ENCODE measurements at places on chromosomes 4 and X.

DNA sequence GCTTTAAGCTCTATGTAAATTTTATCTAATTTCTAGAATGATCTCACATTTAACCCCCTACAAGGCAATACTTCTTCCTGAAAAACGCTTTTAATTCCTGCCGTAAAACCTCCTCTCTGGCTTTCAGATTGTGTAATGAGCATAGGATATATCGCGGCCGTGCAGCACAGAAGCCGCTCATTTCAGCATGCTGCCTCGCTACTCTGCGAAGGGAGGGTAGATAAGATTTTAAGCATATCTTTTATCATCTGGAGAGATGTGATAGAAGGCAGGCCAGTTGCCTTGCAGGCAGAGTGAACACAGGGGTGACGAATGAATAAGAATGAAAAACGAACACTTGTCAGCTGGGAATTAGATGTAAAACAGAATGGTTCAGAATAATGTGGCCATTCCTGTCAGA is 265.5 kb downstream of the UNC5C start:
- no peak for DNase-seq

DNA sequence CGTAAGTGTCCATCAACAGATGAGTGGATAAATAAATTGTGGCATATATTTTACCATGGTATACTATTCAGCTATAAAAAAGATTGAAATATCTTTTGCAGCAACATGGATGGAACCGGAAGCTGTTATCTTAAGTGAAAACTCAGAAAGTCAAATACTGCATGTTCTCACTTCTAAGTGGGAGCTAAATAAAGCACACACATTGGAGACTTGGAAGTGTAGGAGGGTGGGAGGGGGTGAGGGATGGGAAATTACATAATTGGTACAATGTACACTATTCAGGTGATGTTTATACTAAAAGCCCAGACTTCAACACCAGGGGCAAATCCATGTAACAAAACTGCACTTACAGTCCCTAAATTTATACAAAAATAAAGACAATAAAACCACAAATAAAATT is 72.6 kb upstream of the SPRY1 start:
- DNase-seq = no peak

- no peak for DNase-seq
Measured at GRCh38 chrX:112852851-112853250, 12.2 kb upstream of the AMOT start.

- no peak for DNase-seq
Measured at GRCh38 chrX:100819534-100819836, 706 bp upstream of the CSTF2 start.

- DNase-seq = no peak
Measured at GRCh38 chr4:52051213-52051614, at the start of gene SPATA18. TSS of gene SPATA18 (plus strand) at chr4:52051304. CDS start at chr4:52051705, 401 bp downstream.

DNA sequence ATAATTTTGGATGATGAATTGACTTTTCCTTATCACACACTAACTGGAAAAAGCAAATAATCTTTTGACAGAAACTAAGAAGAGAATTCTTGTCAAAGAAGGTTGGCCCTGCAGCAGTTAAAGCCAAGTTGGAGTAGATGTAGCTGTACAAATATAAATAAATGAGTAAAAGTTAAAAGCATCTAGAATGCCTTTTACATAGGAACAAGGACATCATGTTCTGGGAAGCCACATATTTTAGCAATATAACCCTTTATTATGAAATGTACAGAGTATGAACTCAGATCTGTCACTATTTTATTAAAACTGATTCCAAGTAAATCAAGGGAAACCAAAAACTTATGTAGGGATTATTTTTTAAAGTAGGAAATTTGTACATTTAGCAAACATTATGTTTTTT is 269.4 kb upstream of the FAT4 start:
- DNase-seq = no peak

DNA sequence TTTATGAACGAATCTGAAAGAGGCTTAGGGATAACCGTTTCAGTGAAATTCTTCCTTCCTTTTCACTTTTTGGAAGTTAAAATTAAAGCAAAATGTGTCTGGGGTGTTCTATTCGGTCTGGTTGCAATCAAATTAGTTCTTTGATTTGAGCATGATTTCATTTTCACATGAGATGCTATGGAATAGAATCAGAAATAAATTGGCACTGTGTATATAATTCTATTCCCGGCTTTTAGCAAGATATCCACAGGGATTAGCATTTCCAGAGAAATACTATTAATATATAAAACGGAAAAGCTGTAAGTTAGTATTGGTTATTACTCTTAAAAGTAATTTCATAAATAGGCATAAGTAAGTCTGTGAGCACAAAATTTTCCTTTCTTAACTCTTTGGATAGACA is 1676.8 kb upstream of the PCDH7 start:
- no peak for DNase-seq

GRCh38 chr4:7691982-7692381 is 247.7 kb downstream of the AFAP1 start:
- DNase-seq = peak; percentile 67

DNA sequence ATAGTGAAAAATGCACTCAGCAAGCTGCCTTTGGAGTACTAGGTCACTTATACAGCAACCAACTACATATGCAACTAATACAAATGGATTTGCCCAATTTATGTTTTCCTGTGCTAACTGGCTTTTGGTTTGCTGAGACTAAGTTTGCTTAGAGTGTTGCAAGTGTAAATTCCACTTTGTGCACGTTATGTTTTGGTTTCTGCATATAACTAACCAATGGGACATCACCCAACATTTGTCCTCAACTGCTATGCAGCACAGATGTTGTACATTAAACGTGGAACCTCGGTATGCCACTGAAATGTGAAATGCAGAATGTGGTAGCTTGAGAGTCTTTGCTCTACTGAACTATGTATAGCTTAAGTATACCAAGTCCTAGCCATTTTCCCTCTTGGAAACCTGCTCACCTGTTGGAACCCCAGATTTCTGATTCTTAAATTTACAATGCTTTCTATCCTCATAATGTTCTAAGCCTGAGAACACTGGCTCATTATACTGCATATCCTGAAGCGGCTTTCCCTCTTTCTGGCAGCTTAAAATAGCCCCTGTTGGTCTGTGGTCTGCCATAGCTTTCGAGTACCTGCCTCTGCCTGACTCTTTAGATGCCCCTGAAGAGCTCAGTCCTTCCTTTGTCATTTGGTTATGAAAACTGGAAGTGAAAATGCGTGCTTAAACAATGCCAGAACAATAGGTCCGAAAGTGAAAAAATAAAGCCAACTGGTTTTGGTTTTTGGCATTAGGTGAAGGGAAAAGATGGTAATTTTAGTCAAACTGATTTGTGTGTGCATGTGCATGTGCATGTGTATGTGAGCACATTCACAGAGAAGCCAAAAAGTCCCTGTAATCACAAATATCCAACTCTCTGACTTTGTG is 158.0 kb downstream of the SH2D1A start:
- DNase-seq = no peak

DNA sequence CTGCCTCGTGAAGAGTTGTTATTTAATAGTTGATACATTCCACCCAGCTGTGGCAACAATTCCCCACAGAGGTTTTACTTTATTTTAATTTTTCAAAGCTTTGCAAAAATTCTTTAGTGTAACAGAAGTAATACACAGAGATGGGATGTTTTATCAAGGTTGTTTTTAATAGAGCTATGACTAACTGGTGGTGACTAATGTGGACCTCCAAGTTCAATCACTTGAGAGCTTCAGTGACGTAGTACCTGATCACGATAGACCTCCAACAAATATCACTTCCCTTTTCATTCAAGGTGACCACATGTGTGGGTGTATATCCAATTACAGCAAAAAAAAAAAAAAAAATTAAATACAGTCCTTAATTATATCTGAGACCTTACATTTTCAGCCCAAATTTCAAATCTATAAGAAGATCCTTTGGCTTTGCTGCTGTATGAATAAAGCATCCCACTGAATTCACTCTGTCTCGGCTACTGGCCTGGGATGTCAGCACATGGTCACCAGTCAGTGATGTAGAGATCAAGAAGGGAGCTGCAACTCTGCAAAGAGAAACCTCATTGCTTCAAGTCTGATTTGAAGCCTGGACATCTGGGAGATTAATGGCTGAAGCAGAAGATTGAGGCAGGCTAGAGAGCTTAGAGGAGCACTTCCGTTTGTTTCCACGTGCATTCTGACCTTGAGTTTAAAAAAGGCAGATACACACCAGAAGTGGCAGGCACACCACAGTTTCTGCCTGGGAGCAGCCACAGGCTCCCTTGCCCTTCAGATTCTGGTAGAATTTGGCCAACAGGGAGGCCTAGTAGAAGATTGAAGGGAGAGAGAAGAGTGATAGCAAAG is 345.9 kb upstream of the NOCT start:
- no peak for DNase-seq

DNA sequence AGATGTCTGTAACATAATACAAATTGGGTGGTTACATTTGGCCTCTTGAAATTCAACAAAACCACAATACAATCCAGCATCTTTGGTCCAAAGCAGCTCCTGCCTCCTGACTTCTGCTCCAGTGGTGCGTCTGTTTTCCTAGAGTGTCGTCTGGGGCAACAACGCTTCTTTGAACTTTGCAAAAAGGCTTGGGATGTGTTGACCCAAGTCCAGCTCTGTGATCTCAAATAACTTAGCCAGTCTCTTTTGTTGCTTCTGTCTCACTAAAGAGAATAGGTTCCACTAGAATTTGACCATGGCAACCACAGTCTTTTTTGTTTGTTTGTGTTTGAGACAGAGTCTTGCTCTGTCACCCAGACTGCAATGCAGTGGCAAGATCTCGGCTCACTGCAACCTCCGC is 324.0 kb downstream of the DHRSX start:
- DNase-seq = no peak

DNA sequence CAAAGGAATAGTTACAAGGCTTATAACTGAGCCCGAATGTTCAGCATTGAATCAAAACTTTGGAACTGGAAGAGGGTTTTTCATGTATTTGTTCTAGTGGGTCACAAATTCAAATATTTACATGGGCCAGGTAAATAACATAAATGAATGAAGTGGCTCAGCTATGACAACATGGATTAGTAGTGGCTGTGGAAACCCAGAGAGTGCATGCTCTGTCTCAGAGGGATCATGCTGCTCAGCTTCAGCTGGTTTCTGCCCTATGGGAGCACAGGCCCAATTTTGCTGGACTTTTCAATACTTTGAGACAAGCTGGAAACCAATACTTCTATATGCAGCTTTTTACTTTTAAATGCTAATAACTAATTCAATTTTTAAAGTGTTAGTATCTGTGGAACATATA is 394.0 kb upstream of the TEX13C start:
- peak; percentile 24 for DNase-seq

DNA sequence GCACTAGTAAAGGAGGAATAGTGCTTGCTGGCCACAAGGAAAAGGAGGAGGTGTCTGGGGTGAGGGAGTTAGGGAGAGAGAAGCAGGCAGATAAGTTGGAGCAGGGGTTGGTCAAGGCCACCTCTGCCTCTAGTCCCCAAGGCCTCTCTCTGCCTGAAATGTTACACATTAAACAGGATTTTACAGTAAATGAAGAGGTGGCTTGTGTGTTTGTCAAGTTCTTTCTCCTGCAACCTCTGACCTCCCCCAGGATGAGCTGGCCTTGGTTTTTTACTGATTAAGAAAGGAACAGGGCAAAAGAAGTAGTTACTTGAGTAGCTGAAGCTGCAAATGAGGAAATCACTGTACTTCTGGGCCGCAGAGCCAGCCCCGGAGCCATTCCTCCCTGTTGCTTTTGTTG is 2.0 kb downstream of the GJB1 start:
- no peak for DNase-seq

DNA sequence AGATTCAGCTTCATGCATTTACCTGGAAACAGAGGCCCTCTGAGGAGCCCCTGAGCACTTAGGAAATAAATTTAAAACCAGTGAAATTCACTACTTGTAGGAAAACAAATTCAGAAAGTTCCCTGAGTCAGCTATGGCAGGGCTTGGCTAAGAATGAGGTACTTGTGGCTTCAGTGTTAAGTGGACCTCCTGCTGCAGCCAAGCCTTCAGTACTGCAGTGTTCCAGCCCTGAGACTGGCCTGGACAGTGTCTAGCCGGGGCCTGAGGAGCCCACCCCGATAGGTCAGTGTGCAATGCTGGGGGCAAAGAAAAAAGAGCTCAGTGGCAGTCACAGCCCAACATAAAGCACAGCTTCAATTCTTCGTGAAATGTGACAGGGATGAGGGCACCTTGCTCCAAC is 41.9 kb downstream of the F11 start:
- no peak for DNase-seq

DNA sequence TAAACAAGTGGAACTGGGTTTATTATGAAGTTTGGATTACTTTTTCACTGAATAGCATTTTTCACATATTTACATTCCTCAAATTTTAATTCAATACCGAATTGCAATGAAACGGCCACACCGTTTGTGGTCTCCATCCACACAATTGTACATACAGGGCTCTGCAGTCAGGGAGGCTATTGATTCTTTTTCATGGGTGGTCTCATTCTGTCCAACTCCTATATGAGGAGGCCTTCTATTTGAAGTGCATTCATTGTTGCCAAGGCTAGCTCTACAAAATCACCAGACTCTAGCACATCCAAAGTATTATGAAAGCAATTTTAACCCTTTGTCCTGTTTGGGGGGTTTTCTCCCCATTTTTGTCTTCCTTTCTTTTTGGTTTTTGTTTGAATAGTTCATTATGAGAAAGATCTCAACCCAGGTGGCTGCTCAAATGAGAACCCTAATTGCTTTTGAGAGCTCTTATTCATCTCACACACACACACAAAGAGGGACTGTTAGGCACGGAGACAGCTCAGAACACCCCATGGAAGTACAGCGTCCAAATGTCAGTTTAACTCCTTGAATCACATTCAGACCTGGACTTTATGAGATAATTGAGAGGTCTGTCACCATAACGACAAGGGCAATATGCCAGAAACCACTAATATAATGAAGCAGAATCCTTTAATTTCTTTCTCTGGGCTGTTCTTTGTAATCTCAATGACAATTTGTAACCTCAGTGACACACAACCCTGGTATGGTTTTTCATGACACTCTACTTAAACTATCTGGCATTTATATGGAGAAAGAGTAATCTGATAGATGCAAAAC is 79.4 kb downstream of the NLGN4X start:
- no peak for DNase-seq

- no peak for DNase-seq
Measured at GRCh38 chrX:77668391-77669237, 117.4 kb downstream of the ATRX start.

DNA sequence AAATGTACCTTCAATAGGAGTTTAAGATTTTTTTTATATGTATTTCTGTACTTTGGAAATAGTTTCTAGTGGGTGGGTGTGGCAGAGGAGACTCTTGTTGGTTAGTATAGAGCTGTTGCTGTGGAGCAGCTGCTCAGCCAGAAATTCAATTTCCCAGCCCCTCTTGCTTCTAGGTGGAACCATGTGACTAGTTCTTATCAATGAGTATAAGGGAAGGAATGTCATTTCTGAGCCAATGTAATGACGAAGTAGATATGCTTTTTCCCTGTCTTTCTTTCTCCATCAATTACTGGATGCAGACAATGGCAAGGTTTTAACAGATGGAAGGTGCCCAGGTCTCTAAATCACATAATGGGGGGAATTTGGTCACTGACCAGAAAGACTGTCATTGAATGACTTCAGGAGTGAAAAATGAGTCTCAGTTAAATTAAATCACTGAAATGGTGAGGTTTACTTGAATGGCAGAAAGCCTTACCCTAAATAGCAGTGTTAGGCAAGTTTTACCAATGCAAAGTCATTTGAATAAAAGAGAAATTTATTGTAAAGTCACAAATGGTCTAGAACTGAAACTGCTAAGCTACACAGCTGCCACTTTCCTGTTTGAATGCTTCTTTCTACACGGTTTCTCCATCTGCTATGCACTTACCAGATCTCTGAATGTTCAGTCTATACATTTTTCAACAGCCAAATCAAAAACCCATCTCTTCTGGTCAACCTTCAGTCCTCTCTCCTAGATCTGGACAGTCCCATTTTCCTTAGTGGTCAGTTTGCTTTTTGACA is 795.4 kb upstream of the MAGEB2 start:
- DNase-seq = no peak
